ENCODE measurements at places on chromosomes 5 and 9.

DNA sequence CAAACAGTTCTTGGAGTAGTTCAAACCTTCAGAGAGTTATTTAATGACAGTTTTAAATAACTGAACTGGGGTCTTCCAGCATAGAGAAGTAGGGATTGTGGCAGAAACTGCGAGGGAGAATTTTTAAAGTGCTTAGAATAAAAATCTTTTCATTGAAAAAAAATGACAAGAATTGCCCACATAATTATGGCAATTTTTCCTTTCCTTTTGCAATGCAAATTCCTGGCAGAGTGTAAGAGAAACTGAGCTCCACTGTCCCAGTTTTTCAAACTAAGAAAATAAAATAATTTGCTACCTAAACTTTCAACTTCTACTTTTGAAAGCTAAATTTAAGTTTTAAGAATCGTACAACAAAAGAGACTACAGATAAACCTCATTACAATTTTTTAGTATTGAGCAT is 2.3 kb upstream of the PTGER4 start:
- DNase-seq, result no peak

- no peak for DNase-seq
Observed at GRCh38 chr9:108665521-108666239, 190.1 kb downstream of the ACTL7B start.

DNA sequence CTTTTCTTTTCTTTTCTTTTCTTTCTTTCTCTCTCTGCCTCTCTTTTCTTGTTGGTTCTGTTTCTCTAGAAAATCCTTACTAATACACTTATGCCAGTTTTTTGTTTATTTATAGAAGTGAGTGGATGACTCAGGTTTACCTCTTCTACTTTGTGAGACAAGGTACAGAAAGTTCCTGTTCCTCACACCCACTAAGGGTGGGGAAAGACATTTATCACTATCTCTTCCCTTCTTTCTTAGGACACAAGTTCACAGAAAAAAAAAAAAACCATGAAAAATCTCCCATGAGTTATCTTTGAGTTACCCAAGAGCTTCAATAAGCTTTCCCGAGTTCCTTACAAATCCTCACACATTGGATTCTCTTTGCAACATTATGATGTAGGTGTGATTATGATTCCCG is 60.9 kb upstream of the CD180 start:
- DNase-seq, result no peak

DNA sequence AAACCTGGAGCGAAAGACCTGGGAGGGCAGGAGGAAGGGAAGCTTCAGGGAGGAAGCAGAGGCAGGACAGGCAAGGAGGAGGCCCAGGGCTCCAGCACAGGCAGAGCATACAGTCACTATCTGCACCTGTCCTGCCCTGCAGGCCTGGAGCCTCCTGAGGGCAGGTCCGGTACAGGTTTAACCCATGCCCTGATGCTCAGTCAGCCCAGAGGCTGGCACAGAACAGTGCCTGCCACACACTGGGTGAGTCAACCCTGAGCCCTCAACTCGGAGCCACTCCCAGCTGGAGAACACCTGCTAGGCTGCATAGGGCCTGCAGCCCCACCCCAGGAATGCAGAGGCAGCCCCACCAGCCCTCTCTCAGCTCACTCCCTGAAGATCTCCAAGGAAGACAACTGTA is 161.5 kb upstream of the PHYKPL start:
- DNase-seq, result no peak

DNA sequence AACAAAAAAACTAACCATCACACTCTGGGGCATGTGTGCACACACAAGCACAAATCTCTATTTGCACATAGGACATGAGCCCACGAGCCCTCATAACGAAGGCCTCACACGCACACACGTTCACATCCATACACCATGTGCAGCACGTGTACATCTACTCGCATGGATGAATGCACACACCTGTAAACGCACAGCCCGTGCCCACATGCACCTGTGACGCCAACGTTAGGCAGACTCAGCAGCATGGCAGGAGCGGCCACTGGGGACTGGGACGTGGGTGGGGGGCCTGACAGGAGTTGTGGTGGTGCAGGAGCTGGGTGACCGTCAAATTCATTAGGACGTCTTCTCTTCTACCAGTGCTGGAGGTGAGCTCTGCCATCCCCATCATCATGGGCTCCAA is 3.2 kb downstream of the SLC34A1 start:
- no peak for DNase-seq

DNA sequence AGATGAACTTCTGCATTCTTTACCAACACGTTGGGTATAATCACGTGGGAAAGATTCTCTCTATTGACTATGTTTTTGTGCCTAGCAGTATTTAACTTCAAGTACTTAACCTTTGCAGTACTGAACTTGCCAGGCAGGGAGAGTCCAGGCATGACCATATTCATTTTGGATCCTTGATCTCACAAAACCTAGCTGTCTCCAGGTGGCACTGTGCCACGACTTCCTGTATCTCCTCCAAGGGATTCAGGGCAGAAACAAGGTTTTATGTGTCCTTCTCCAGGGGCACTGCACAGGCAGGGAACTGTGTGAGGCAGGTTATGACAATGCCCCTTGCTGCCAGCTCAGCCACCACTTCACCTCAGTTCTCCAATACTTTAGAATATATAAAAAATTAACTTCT is 11.7 kb upstream of the IFNA5 start:
- peak; percentile 3 for DNase-seq

- DNase-seq, result no peak
Observed at GRCh38 chr5:32961059-32961415, 249.9 kb downstream of the NPR3 start.

DNA sequence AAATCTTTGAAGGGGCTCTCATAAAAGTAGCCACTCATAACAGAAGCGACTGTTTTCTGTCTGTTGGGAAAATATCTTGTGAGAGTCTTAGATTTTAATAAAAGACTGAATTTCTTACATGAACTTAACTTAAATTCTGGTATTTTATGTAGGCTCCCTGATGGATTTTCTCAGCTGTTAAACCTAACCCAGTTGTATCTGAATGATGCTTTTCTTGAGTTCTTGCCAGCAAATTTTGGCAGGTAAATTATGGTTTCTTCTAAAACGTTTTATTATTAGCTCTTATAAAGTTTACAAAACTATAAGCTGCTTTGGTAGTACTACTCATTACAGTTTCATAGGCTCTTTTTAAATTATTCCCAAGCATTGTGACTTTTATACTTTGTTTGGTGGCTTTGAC is 87.0 kb downstream of the ERBIN start:
- no peak for DNase-seq

DNA sequence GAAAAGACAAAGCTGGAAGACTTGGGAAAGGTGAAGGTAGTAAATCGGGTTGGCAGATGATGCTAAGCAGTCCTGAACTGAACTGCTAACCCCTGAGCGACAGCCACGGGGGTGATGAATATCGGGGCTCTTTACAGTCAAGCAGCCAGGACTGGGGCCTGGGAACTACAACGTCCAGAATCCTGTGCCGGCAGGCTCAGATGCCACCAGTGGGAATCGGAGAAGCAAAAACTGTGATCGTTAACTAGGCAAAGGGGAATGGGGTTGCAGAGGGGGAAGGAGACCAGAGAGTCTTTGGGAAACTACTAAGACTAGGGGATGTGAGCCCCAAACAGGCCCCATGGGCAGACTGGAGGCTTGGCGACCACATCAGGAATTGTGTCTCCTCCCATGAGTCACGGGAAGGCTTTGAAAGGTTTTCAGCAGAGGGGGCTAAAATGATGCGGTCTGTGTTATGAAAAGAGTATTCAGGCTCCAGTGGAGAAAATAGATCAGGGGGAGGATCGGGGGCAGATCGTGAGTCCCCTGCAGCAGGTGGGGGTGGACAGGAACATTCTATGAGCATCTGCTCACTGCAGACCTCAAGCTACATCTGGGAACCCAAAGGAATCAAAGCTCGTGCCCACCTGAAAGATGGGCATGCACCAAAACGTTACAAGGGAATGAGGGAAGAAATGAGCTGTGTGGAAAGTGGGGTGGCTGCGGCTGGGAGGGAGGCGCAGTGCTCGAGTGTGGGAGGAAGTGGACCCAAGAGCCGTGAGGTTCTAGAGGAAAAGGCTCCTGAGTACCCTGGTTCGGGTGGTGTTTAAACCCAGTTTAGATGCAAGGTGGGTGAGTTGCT is 53.8 kb downstream of the HRH2 start:
- no peak for DNase-seq

DNA sequence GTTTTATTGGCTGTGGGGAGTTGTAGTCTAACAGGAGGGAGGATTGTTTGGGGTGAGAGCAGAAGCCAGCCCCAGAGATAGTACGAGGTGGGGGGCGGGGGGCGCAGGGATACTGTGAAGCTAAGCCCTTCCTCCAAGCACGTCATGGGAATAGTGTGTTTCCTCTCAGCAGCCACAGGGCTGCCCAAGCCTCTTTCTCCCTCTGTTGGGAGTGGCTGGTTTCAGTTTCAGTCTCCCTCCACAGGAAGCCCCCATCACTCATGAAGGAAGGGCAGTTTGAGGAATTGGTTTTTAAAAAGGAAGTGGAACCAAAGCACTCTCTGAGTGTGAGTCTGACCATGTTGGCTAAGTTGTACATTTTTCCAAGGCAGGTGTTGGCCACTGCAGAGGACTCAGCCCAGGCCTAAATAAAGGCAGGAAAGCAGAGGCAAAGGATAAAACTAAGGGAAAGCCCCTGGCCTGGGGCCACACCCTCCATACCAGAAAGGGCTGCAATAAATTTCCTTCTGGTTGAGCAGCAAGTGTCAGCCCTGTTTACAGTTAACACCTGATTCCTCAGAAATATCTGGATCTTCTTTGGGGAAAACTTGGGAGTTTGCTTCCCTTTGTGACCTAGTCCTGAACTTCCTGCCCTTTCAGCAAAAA is 3.2 kb downstream of the RAB24 start:
- DNase-seq, result no peak

GRCh38 chr5:433836-434235 is 9.1 kb upstream of the EXOC3 start:
- no peak for DNase-seq

DNA sequence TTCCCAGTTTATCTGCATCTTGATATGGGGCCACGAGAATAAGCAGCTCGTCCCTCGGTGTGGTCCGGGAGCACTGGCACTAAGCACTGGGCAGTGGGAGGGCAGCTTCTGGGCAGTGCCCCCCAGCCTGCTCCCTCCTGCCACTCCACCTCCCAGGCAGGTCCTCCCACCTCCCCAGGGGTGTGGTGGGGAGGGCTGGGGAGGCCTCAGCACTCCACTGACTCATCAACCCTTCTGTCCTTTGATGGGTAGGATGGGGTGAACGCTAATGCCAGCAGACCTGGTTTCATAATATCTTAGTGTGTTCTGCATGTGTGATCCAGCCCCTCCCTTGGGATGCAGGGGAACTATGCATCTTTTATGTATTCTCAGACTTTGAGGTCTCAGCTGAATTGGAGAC is 62.2 kb upstream of the GNE start:
- no peak for DNase-seq

DNA sequence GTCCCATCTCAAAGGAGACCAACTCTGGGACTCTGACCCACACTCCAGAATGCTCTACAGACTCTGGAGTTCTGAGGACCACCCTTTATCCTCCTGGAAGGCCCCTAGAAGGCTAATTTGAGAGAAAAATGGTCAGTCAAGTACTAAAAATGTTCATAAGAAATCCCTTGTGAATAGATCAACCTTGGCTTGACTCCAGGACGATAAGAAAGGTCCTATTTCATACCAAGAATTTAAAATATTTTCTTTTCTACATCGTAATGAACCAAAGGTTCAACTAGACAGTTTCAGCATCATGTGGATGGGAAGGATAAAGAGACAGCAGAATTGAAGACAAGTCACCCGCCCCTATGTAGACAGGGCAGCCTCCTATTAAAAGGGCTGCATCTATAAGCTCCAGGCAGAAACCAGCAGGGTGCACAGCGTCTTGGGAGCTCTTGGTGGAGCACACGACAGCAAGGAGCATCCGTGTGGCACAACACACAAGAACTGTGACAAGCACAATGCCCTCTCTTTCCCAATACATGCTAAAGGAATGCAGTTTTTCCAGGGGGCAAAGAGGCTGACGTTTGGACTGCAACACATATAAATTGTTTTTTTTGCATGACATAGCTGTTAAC is 38.3 kb downstream of the RASEF start:
- DNase-seq, result no peak

- DNase-seq, result no peak
Observed at GRCh38 chr5:94288937-94289336, 329.5 kb downstream of the KIAA0825 start.

DNA sequence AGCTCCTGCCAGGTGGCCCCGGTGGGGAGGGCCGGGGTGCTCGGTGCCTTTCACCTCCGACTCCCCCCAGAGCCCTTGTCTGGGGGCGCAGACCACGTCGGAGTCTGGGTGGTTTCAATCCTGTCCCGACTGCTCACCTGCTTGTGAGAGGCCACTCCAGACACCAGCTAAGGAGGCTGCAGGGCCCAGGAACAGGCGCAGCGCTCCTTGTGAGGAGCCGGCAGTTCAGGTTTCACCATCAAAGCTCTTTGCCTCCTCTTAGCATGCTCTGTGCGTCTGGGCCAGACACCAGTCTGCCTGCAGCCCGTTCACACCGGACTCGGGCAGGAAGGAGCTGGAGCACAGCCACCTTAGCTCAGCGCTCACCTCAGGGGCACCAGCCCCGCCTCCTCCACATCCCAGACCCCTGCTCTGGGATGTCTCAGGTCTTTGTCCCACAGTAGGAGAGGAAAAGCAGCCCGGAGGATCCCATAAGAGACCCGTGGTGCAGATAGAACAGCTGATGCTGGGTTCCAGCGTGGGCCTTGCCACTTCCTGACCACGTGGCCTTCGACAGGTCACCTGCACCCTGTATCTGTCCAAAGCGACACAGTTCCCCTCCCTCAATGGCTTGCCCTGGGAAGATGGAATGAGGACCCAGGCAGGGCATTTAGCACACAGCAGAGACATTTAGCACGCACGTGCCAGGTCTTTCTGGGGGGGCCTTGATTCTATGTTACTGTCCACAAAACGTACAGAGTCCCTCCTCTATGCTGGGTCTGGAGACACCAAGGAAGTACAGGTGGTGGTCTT is 106.2 kb upstream of the LMX1B start:
- DNase-seq, result no peak

GRCh38 chr9:97919217-97919813 is 3.0 kb downstream of the TRMO start:
- DNase-seq, result no peak

DNA sequence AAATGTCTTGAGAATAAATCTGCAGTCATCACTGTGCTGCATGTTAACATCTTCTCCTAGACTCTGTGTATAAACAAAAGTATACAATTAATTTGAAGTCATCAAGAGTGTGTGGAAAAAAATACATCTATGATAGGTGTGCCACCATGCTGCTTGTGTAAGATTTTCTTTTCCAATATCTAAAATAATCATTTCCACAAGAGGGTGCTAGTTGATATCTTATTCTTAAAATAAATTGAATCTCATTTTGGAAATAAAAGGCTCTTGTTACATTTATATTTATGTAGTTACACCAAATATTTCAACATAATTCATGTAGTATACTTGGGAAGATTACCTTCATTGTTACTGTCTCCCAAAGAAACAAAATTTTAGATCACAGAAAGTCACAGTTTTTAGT is 14.1 kb upstream of the MOCS2 start:
- DNase-seq, result no peak

- peak; percentile 67 for DNase-seq
Observed at GRCh38 chr9:73548201-73548600, 396.5 kb downstream of the ANXA1 start.

DNA sequence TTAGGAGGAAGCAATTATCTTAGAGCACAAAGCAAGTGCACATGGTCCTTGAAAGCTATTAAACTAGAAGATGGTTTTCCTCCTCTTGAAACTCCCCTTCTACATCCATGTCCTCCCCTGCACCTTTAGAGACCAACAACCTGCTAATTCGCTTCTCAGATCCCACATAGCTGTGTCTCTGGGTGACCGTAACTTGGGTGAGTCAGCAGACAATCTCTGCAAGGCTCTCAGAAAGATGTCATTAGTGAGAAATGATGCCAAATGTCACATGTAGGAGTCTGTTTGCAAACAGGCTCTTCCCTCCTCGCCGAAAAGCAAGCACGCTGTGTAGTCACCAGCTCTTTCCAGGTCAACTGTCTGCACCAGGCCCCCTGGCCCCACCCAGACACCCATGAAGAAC is 291.8 kb downstream of the SLIT3 start:
- no peak for DNase-seq

Measured in NCI-H1092 (cell line).